ENCODE measurements at places on chromosomes 6 and 20. TPM values are rescaled to one million over a fixed set of nuclear protein-coding genes. Genes with fewer than 3 reads are reported as not detected.

The FOXC1 gene
- 1.7 TPM for total RNA-seq

The PHACTR3 gene
- 22.4 TPM for total RNA-seq

The CASS4 gene
- 0.14 TPM for total RNA-seq

The RIPPLY2 gene
- total RNA-seq = 0.66 TPM

The TPBG gene
- 21.4 TPM for total RNA-seq

DNA sequence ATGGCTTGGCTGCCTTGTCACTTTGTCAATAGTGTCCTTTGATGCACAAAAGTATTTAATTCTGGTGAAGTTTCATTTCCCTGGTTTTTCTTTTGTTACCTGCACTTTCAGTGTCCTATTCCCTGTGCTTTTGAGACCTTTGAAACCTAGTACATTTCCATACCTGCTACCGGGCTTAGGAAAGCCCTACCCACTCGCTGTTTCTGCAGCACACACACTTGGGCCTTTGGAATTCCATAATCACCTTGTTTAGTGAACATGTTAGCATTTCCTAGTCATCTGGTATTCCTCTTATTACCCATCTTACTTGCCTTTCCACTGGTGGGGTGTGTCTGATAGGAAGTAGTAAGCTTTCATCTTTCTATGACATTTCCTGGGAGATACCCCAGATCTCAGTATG lies 19.3 kb upstream of the SYNDIG1 start:
- no peak overlapping the region for H3K4me3 ChIP-seq
- H3K4me1 ChIP-seq = peaks cover 11% of the 10 kb centered on the region
- H3K27ac ChIP-seq = no peak overlapping the region
- no peaks in the 10 kb centered on the region for H3K36me3 ChIP-seq
- H3K27me3 ChIP-seq = peaks cover 13% of the 10 kb centered on the region

GRCh38 chr6:152086223-152086873 lies 278.9 kb downstream of the ESR1 start:
- no peak overlapping the region for H3K4me3 ChIP-seq
- H3K4me1 ChIP-seq = no peaks in the 10 kb centered on the region
- no peaks in the 10 kb centered on the region for H3K27me3 ChIP-seq
- H3K36me3 ChIP-seq = no peaks in the 10 kb centered on the region
- H3K27ac ChIP-seq = no peak overlapping the region

DNA sequence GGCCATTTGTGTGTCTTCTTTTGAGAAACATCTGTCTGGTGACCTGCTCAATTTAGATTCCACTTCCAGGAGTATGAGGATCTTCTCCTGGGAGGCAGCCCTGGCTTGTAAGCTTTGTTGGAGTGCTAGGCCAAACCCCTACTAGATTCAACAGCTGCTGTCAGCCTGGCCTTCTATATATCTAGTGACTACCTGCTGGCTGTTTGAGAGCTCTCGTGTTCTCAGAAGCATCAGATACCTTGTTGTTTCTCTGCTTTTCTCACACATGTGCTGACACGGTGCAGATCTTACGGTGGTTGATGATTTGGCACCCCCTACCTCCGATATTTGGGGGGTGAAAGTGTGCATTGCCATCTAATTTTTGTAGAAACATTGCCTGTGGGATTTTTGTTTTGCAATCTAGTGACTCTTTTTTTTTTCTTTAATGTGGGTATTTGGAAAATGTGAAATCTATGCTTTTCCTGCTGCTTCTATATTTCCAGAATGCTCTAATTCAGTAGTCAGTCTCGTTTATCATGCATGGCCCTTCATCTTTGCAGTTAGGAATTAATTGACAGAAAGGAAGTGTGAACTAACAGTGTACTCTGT lies 4.7 kb downstream of the CCN2 start:
- peaks cover 2% of the 10 kb centered on the region for H3K36me3 ChIP-seq
- peak overlapping the region; percentile 7 for H3K4me3 ChIP-seq
- peaks cover 30% of the 10 kb centered on the region for H3K4me1 ChIP-seq

GRCh38 chr20:51402201-51402600 lies 140.3 kb downstream of the NFATC2 start:
- no peaks in the 10 kb centered on the region for H3K27me3 ChIP-seq
- H3K27ac ChIP-seq = no peak overlapping the region
- no peak for DNase-seq
- peaks cover 5% of the 10 kb centered on the region for H3K4me1 ChIP-seq
- no peaks in the 10 kb centered on the region for H3K36me3 ChIP-seq

GRCh38 chr6:85828973-85829372 lies 186.3 kb upstream of the SYNCRIP start:
- no peaks in the 10 kb centered on the region for H3K4me1 ChIP-seq
- no peak overlapping the region for H3K4me3 ChIP-seq
- H3K36me3 ChIP-seq = peaks cover 4% of the 10 kb centered on the region
- DNase-seq = no peak
- H3K27ac ChIP-seq = no peak overlapping the region
- no peaks in the 10 kb centered on the region for H3K27me3 ChIP-seq

DNA sequence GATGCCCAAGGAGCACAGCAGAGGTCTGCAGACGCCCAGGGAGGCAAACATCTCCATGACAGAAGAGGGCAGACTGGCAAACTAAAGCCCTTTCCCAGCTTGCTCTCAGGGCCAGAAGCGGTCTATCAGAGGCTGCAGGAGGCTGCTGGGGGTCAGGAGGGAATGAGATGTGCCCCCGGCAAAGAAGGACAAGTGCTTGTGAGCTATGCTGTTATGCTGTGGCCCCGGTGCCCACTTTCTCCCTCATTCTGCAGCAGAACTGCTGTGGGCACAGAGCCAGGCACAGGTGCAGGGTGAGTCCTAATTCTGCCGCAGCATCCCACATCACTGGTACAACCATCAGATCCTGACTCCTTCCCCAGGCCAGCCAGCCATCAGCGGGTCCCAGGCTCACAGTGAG lies 46.4 kb downstream of the LRFN2 start:
- H3K27ac ChIP-seq = no peak overlapping the region
- H3K36me3 ChIP-seq = no peaks in the 10 kb centered on the region
- H3K4me1 ChIP-seq = peaks cover 6% of the 10 kb centered on the region
- H3K27me3 ChIP-seq = no peaks in the 10 kb centered on the region

GRCh38 chr6:112100561-112100960 lies 13.2 kb downstream of the FAM229B start:
- H3K36me3 ChIP-seq = peaks cover 26% of the 10 kb centered on the region
- DNase-seq = no peak
- H3K4me3 ChIP-seq = no peak overlapping the region
- H3K27ac ChIP-seq = no peak overlapping the region
- no peaks in the 10 kb centered on the region for H3K4me1 ChIP-seq

DNA sequence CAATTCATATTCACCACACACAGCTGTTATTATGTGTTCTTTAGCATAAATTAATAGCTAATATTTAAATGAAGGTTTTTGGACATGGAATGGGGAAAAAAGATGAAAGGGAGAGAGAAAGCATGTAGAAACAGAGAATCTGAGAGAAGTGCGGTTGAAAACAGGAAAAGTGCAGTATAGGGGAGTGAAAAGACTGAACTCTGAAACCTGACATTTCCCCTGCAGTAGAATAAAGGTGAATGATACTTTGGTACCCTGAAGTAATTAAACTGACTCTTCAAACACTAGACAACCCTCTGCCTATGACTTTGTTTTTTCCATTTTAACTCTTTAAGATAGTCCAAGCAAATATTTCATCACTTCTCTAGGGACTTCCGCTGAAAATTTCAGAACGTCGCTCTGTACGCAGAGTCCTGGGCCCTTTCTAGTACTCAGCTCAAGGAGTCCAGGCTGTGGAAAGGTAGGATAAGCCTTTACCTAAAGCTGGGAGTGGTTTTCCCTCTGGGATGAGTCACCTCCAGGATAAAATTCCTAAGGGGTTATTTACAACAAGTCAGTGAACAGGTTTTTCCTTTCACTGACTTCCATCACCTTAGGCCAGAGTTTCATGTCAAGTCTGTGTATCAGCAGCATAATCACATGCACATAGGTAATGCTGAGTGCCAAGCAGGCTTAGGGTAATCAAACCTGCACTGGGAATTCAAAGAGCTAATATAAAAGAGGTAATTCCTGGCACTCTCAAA lies 614.5 kb downstream of the PKHD1 start:
- peaks cover 22% of the 10 kb centered on the region for H3K4me1 ChIP-seq
- H3K36me3 ChIP-seq = no peaks in the 10 kb centered on the region
- H3K27me3 ChIP-seq = peaks cover 58% of the 10 kb centered on the region
- DNase-seq = no peak
- no peak overlapping the region for H3K4me3 ChIP-seq
- H3K27ac ChIP-seq = no peak overlapping the region

Measured in neural crest cell (in vitro differentiated cells).